ENCODE measurements at places on chromosomes 3 and 15. TPM values are rescaled to one million over a fixed set of nuclear protein-coding genes. Genes with fewer than 3 reads are reported as not detected.

The REC114 gene
- not detected for total RNA-seq

DNA sequence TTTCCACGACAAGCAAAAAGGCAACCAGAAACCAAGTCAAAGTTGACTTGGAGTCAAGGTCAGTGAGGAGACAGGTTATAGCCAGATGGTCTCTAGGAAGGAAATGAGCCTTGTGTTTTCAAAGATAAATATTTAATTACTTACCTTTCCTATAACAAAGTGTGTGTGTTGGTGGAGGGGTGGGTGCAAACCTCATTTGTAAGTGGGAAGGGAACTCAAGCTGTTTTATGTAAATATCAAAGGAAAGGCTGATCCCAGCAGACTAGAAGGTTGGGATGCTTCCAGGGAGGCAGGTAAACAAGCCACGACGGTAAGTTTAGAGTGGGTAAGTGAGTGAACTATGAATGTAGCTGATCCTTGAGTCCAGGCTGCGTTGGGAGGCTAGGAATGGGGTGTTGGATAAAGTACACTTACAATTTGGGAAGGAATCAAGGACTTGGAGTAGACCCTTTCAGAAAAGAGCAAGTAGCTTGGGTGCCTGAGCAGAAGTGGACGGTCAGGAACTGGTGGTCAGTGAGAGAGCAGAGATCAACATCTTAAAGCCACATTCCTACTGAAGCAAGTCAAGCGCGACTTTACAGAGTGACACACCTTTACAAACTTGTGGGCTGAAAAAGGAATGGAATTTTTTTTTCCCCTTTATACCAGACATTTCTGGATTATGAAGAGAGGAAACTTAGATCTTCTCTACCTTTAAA lies 82.0 kb upstream of the TBL1XR1 start:
- DNase-seq = no peak

The SLC12A1 gene
- 0.04 TPM for total RNA-seq

DNA sequence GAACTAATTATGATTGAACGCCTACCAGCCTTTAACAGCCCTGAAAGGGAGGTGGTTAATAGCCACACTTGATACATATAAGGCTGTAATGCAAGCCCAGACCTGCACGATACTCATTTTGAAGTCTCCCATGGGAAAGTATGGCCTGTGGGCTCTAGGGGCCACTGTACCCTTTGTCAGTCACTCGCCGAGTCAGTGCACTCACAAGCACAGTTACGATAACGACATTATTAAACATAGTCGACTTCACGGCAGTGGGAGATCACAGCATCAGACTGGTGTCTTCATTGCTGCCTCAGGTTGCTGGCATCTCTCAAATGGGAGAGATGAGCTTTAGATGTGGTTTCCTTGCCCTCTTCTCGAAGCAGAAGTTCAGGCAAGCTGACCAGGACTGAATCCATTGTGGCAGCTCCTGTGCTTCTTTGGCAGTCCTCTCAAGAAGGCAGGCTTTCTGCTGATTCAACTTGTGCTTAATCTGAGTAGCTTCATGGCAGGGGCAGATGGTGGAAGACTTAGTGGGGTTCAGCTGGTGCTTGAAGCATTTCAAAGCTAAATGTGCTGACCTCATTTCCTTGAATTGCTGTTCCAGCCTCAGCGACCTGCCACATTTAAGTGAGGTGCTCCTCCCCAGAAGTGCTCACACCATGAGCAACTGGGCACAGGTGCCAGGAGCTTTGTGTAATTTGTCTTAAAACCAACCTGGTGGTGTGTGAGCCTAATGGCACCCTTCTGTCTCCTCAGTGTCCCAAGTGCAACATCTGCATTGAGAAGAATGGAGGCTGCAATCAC lies 15.8 kb upstream of the P4HTM start:
- no peak for DNase-seq

DNA sequence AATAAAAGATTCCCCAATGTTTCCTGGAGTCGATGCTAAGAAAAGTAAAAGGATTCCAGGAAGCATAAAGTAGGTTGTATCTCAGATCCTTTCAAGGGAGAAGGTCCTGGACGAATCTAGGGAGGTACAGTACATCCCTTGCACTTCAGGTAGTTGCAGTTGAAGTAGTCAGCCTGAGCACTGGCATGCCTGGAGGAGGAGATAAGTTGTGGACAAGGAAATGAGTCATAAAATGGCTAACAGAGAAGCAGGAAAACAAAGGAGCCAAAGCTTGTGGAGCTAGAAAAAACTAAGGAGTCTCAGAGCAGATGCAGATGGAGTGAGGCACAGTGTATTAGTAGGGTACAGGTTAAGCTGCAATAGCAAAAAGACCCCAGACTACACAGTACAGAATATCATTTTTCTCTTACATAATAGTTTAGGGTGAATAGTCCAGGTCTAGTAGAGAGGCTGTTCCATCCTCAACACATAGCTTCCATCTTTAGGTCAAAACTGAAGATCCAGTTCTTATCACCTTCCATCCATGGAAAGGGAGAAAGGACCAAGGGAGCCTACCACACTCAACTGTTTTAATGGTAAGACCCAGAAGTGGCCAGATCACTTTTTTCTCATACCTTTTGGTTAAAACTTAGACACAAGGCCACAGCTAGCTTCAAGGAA lies 41.3 kb downstream of the COL6A5 start:
- no peak for DNase-seq

DNA sequence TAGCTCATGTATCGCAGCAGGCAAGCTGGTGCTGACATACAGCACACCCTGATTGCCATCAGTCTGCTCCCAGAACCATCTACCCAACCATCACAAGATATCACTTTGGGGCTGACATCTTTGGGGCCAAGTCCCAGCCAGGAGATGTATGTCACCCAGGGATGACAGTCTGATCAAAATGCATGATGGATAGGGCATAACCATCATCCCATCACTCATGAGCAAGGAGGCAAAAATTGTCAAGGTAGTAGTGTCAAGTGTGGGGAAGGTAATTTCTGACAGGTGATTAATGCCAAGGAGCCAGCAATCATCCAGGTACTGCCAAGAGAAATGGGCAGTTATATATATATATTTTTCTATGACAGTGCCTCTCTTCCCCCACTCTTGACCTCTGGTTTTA lies 277.4 kb downstream of the WDR72 start:
- no peak for DNase-seq

The ITIH4 gene
- total RNA-seq = 3.4 TPM

The INKA1 gene
- total RNA-seq = 1.2 TPM

The PSMD6 gene
- total RNA-seq = 112 TPM

The CHMP2B gene
- total RNA-seq = 39.3 TPM

The TMEM40 gene
- total RNA-seq = not detected

GRCh38 chr3:159627634-159628033 lies 361.0 kb upstream of the IL12A start:
- no peak for DNase-seq

The GABRG3 gene
- total RNA-seq = 0.24 TPM

All from H9 (cell line).